Neuronal stem cell (in vitro differentiated cells): ENCODE measurements at places on chromosomes 2 and 18.

- no peak overlapping the region for H3K27ac ChIP-seq
- DNase-seq: no peak
- peaks cover 3% of the 10 kb centered on the region for H3K27me3 ChIP-seq
- no peak overlapping the region for H3K4me3 ChIP-seq
- H3K4me1 ChIP-seq: peaks cover 7% of the 10 kb centered on the region
These were observed 69.4 kb upstream of the ODC1 start for GRCh38 chr2:10517351-10518043.

GRCh38 chr2:236311286-236311685 is 47.1 kb upstream of the ASB18 start:
- peaks cover 5% of the 10 kb centered on the region for H3K4me1 ChIP-seq
- no peak for DNase-seq
- no peaks in the 10 kb centered on the region for H3K27me3 ChIP-seq
- no peaks in the 10 kb centered on the region for H3K36me3 ChIP-seq

DNA sequence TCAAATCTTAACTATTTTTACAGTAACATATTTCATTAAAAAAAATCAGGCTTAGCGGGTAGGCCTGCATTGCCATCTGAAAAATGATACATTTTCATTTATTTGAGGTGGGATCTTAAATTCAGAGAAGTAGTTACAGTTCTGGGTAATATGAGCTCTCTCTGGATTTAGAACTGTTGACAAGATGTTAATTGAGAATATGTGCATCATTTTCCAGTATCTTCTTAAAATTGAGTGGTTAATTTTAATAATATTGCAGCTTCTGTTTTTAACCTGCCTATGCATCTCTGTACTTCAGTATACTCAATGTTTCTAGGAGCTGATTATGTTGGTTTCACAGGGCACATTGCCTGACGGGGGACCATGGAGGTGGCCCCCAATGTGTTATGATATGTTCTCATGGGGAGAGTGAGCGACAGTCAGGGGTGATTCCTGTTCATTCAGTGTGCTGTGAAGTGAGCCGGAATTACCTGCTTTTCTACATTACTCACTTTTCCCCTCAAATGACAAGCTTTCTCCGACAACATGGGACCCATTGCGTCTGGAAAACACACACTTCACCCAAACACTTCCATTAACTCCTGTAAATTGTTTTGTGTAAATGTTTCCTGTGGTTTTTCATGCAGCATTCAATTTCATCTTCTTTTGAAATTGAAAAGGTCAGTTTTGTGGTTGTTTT is 406.2 kb downstream of the MTX2 start:
- no peaks in the 10 kb centered on the region for H3K27me3 ChIP-seq
- H3K4me3 ChIP-seq: no peak overlapping the region
- no peak for DNase-seq
- H3K27ac ChIP-seq: no peak overlapping the region
- no peaks in the 10 kb centered on the region for H3K36me3 ChIP-seq

GRCh38 chr2:148974095-148974494 is 64.4 kb upstream of the LYPD6B start:
- peaks cover 12% of the 10 kb centered on the region for H3K4me1 ChIP-seq
- H3K27me3 ChIP-seq: no peaks in the 10 kb centered on the region
- H3K36me3 ChIP-seq: peaks cover 11% of the 10 kb centered on the region
- no peak for DNase-seq
- no peak overlapping the region for H3K27ac ChIP-seq

GRCh38 chr2:47019532-47019931 is 103.9 kb upstream of the MCFD2 start:
- no peak overlapping the region for H3K4me3 ChIP-seq
- no peaks in the 10 kb centered on the region for H3K4me1 ChIP-seq
- no peaks in the 10 kb centered on the region for H3K27me3 ChIP-seq

GRCh38 chr18:51266773-51267172 is 69.3 kb upstream of the MEX3C start:
- no peaks in the 10 kb centered on the region for H3K36me3 ChIP-seq
- no peak overlapping the region for H3K27ac ChIP-seq
- H3K27me3 ChIP-seq: no peaks in the 10 kb centered on the region
- H3K4me3 ChIP-seq: no peak overlapping the region

- H3K36me3 ChIP-seq: no peaks in the 10 kb centered on the region
- no peak overlapping the region for H3K4me3 ChIP-seq
- H3K27me3 ChIP-seq: no peaks in the 10 kb centered on the region
These were observed 42.1 kb upstream of the CDH19 start for GRCh38 chr18:66645983-66646382.

DNA sequence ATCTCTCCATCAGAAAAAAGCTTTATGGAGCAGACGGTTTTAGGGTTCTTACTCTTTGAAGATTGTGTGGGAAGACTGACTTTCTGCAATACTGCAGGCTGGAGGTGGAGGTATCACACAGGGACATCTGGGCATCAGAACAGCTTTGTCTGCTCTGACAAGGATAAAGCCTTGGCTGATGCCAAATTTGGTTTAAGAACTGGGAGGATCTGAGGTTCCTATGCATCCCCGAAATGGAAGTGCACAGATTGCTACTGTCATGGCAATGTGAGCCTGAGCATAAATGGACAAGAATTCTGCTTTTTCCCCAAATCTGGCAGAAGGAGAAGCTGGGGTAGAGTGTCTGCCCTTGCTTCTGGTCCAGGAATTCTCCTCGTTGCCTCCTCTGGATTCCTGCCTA is 424.3 kb downstream of the SLC4A3 start:
- H3K36me3 ChIP-seq: no peaks in the 10 kb centered on the region
- no peaks in the 10 kb centered on the region for H3K27me3 ChIP-seq
- no peak overlapping the region for H3K27ac ChIP-seq
- H3K4me1 ChIP-seq: no peaks in the 10 kb centered on the region

- no peaks in the 10 kb centered on the region for H3K36me3 ChIP-seq
- H3K4me3 ChIP-seq: no peak overlapping the region
- no peaks in the 10 kb centered on the region for H3K4me1 ChIP-seq
- no peaks in the 10 kb centered on the region for H3K27me3 ChIP-seq
- H3K27ac ChIP-seq: no peak overlapping the region
These were observed 3.8 kb downstream of the HNRNPLL start for GRCh38 chr2:38598991-38599295.

GRCh38 chr18:77057006-77057395 is 75.6 kb downstream of the MBP start:
- H3K4me3 ChIP-seq: no peak overlapping the region
- H3K4me1 ChIP-seq: peaks cover 34% of the 10 kb centered on the region
- H3K36me3 ChIP-seq: no peaks in the 10 kb centered on the region
- H3K27me3 ChIP-seq: no peaks in the 10 kb centered on the region
- no peak overlapping the region for H3K27ac ChIP-seq
- no peak for DNase-seq
